ENCODE measurements at places on chromosomes 2 and 18.

GRCh38 chr2:181992776-181993175 lies 7.1 kb downstream of the PPP1R1C start:
- DNase-seq, result no peak

DNA sequence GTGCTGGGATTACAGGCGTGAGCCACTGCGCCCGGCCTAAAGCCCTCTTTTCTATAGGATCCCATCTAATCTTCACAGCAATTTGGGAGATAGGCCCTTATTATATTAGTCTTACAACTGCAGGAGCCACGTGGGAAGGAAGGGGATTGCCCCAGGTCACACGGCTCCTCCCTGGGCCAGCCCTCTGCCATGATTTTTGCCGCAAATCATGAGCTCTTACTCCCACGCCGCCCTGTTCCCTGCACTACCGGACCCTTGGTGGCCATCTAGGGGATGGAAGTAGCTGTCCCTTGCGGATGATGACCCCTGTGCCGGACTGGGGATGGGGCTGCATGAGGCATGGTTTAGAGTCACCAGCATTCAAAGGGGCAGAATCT lies 28.4 kb upstream of the PTMA start:
- DNase-seq, result no peak

- DNase-seq, result no peak
Observed at GRCh38 chr18:70413455-70413854, 124.6 kb downstream of the SOCS6 start.

- no peak for DNase-seq
Observed at GRCh38 chr2:136189221-136189782, 71.4 kb upstream of the CXCR4 start.

DNA sequence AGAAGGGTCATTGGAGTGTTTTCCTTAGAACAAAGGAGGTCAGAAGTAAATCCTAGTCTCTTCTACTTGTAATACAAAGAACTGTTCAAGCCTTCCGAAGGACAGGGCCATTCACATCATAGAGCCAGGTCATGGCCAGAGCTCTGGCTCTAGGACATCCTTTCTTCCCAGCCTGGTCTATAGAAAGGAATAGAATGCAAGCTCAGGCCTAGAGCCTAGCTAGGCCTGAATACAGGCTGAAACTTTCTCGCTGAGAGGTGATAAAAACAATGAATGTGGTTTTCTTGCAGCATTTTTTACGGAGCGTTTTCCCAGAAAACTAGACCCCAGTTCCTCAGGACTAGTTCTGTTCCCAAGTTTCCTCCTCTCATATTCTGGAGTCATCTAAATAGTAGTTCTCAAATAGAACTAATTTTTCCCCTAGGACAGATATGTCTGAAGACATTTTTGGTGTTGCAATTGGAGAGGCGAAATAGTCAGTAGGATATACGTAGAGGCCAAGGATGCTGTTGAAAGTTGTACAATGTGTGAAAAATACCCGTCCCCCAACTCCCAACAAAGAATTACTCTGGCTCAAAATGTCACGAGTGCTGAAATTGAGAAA lies 6.8 kb downstream of the UGT1A6 start:
- no peak for DNase-seq

- DNase-seq, result no peak
Observed at GRCh38 chr2:217162533-217162932, 302.7 kb upstream of the TNP1 start.

DNA sequence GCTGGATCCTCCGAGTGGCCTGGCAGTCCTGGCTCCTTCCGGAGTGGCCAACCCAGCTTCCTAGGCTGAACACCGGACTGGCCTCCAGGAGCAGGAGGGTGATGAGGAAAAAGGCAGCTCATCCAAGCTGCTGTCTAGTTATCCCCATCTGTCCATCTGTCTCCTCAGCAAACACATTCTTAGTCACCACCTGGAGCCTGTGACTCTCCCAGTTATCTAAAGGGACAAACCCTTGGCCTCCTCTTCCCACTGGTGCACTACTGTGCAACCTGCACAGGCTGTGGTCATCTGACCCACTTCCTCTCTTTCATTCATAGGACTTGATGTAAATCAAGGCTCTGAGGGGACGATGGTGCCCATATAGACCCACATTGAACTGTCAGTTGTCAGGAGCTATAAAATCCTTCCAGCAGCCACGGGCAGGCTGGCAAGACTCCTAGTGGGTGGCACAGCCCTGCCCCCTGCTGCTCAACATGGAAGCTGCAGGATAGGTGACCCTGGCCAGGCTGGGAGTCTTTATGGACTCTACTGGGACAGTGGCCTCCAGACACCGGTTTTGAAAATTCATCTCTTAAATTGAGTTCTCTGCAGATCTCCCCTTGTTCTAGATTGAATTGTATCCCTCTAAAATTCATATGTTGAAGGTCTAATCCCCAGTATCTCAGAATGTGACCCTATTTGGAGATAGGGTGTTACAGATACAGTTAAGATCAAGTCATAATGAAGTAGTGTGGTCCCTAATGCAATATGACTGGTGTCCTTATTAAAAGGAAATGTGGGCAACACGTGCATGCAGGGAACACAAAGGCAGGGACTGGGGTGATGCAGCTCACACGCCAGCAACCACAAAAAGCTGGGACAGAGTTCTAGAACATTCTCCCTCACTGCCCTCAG lies 29.3 kb upstream of the DUSP2 start:
- peak; percentile 86 for DNase-seq

- DNase-seq, result no peak
Observed at GRCh38 chr2:26526589-26526988, 48.7 kb upstream of the OTOF start.

DNA sequence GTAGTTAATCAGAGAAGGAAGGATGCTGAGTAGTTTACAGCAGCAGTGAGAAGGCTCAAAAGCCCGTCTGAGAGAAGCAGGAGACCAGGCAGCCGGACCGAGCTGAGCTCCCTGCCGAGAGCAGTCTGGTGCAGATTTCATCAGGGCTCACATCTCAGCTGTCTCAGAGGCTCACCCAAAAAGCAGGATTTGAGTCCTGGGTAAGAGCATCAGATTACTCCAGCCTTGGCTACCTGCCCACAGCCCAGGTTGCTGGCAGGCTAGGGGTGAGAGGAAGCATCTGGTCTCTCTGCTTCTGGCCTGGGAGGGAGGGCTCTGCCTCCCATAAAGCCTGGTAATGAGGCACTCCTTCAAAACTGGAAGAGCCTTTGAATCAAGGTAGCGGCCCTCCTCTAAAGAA lies 140.5 kb downstream of the ST6GAL2 start:
- no peak for DNase-seq

DNA sequence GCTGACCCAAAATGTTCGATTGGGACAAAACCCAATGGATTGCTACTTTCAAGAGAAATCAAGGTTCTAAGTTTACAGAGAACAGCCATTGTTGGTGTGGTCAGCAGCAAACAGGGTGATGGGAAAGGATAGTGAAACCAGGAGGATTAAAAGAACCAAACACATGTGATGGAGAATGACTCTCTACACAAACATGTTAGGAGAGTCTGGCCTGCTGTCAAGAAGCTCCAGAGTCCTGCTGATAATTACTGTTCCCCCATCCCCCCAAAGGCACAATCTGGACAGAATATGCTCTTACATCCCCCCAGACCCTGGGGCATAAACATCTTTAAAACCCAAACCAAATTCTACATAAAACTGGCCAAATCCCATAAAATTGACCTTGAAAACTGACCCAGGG lies 32.0 kb upstream of the ACYP2 start:
- DNase-seq, result no peak

GRCh38 chr18:5461041-5461440 lies 82.8 kb downstream of the EPB41L3 start:
- DNase-seq, result no peak

DNA sequence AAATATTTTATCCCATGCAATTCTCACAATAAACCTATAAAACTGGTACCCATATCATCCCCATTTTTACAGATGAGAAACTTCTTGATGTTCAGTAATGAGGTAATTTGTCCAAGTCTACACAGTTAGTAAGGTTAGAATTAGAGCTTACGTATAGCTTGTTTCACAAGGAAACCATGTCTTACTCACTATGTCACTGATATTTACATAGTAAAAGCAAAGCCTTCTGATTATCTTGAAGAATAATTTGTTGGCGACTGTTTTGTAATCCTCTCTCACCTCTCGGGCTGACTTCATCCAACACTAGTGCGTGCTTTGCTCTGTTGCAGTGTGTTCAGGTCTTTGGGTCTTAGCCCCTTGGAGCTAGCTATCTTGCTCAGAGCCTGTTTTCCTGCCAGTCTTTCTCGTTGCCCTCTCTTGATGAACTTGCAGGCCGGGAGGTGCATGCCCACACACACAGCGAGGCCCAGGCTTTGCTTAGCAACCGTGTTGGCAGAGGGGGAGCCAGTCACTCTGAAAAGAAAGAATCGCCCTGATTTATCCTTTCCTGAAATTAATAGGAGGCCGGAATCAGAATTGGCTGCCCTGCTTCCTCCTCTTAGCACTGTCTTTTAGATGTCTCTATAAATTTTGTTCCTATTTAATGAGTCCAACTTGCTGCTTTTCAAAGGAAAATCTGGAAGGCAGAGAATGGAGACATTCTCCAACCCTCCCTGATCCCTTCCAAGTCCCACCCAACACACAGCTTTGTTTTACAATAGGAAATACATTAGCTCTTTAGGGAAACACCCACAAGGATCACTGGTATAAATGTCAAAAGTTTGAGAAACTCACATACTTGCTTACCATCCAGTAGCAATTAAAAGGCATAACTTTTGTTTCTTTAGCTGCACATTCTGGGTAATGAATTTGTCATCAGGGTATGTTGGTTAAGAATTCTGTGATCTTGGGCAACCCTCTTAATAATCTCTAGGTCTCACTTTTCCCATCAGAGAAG lies 97.6 kb upstream of the SEC11C start:
- no peak for DNase-seq

- peak; percentile 15 for DNase-seq
Observed at GRCh38 chr2:60840880-60841279, 40.5 kb upstream of the REL start.

DNA sequence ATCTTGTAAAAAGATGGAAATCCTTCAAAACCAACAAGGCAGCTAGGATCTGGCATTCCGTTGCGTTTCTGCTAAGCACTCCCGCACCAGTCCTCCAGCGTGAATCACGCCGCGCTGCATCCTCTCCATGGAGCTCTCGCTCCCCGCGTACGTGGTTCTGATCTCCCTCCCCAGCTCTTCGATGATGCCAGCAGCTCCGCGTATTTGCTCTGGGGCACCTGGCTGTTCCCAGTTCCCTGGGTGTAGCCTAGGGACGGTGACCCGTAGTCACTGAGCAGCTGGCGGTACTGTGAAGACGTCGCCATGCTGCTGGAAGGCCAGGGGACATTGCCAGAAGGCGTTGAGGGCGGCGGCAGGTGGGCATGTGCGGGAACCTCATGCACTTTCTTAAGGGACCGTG lies 407.5 kb downstream of the RNF144A start:
- no peak for DNase-seq

DNA sequence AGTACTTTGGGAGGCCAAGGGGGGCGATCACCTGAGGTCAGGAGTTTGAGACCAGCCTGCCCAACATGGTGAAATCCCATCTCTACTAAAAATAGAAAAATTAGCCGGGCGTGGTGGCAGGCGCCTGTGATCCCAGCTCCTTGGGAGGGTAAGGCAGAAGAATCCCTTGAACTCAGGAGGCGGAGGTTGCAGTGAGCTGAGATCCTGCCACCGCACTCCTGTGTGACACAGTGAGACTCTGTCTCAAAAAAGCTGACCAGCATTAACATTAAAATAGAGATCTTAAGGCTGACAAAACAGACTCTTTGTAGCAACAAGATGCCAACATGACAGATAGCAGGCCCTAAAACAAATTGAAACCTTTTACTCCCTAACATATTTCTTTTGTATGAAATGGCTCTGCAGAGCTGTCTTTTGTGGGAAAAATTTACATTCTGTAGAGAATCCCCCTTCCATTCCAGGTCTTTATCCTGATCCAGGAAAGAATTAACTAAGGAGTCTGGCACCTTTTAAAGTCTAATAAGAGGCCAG lies 213.9 kb downstream of the RAB3GAP1 start:
- no peak for DNase-seq

- DNase-seq, result no peak
Observed at GRCh38 chr18:68461481-68462018, 253.4 kb downstream of the TMX3 start.

GRCh38 chr2:127951026-127951425 lies 65.3 kb upstream of the AMMECR1L start:
- DNase-seq, result no peak

GRCh38 chr18:2654928-2655177 lies 673 bp upstream of the SMCHD1 start:
- DNase-seq, result peak; percentile 88

GRCh38 chr2:176158186-176158591 lies 1.1 kb downstream of the HOXD3 start:
- no peak for DNase-seq

GRCh38 chr2:181300600-181301291 lies 156.4 kb upstream of the ITGA4 start:
- peak; percentile 76 for DNase-seq

DNA sequence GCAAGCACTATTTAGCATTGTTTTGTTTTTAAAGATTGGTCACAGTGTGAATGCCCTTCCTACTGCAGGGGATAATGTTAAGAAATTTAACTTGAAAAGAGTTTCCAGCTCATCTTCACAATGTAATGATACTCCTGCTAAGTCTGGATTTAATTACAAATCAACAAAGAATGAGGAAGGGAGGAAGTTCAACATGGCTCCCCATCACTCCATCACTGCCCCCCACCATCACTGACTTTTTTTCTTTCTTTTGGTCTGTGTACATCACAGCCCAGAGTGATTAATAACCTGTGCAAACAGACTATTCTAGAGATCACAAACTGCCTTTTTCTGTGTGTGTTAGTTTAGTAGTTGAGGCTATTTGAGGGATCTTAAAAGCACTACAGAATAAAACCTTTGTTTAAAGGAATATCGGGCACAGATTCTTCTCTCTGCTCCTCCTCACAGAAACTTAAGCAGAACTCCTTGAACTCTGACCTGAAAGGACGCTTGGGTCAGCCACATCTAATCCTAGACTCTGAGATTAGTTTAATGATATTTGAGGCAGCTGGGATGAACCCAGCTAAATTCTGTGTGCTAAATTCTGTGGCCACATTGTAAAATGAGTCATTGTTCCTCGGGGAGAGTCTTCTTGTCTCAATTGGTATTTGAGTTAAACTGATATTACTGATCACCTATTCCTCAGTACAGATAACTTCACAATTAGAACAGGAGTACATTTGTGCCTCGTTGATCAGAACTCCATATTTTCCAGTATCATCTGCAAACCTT lies 47.8 kb downstream of the SATB2 start:
- no peak for DNase-seq

All from CD4-positive, alpha-beta T cell treated with Interleukin-10 for 1 hour (primary cell).